ENCODE measurements at places on chromosomes 7 and 10.

DNA sequence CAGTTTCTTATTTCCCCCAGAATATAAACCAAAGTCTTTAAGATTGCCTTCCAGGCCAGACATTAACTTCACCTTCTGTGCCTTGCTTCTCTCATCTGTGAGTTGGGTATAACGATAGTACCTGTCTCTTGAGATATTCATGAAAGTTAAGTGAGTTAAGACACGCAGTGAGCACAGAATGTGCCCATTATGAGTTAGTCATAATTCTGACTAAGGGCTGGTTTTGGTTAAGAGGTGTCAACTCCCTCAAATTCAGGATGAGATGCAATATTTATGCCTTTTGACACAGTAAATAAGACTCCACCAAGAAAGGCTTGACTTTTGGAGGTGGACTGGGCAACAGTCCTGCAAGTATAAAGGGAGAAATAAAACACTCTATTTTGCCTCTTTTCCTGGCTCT, 528.7 kb upstream of the IGFBP3 start:
- no peak for DNase-seq

DNA sequence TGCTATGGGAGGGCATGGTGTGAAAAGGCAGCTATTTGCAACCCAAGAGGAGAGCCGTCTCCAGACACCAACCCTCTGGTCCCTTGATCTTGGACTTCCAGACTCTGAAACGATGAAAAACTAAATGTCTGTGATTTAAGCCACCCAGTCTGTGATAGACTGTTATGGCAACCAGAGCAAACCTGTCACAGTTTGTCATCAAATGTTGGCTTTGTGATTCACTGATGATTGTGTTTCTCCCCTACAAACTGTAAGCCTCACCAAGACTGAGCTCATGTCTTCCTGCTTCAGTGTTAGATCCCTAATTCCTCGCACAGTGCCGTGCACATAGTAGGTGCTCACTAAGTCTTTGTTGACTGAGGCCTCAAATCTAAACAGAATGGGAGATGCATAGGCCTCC, 224.6 kb upstream of the PITRM1 start:
- DNase-seq: no peak

DNA sequence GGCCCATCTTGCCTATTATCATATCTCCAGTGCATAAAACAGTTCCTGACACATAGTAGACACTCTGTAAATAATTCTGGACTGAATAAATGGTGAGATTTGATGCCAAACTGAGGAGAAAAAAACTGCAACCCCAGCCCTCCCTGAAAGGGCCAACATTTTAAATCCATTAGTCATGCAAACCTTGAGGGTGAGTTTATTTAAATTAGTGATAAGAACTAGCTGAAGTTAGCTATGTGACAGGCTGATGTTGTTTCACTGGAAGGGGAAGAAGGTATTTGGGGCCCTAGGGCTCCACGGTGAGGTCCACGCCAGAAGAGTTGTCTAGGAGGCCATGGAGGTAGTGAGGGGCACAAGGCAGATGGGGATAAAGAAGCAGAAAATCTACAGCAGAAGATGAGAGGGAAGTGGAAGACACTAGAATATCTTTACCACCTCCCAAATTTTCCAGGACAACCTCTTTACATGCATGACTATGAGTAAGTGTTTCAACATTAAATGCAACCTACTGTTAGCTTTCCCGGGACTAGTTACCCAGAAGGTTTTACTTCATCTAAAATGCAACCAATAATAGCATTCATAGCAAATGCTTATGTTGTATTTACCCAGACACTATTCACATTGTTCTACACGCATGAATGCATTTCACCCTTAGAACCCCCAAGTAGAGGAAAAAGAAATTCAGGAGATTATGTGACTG, 183.2 kb upstream of the LYZL1 start:
- DNase-seq: peak; percentile 19

GRCh38 chr10:58963101-58963534, 213.3 kb upstream of the PHYHIPL start:
- DNase-seq: no peak

DNA sequence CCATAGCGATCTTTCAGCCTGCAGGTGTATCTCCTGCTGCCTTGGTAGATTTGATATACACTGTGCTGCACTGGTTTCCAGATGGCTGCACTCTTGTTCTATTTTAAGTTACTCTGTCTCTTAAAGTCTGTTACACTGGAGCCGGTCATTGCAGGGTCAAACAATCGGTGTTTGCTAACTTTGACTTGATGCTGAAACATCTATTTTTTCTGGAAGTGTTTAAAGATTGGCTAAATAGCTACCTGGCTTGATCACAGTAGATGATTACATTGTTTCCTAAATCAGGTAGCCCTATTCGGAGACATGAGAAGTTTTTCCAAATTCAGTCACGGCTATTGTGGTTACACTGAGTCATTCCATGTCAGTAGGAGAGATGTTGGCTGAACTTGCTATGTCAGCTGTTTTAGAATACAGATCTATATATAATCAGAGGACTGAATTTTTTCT, 574.8 kb downstream of the ETV1 start:
- DNase-seq: peak; percentile 9

GRCh38 chr7:81469869-81470723, 299.8 kb downstream of the HGF start:
- no peak for DNase-seq

DNA sequence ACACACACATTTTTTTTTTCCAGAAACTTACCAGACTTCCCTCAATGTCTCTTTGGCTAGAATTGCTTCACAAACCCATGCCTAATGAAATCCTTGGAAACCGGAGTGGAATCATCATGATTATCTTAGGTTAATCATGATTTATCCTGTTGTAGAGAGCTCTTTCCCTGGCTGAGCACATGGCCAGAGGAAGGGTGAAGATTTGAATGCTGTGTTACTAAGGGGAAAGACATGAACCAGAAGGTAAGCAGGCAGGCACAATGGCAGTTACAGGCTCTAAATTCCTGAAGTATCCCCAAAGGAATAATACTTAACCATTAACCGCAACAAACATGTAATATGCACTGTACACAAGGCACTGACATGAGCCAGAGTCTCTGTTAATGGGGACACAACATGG, 4.1 kb upstream of the RNF148 start:
- no peak for DNase-seq

GRCh38 chr7:22173685-22174573, 183.0 kb downstream of the RAPGEF5 start:
- DNase-seq: no peak

- DNase-seq: no peak
These were observed 10.4 kb upstream of the SMC3 start for GRCh38 chr10:110556969-110557601.

DNA sequence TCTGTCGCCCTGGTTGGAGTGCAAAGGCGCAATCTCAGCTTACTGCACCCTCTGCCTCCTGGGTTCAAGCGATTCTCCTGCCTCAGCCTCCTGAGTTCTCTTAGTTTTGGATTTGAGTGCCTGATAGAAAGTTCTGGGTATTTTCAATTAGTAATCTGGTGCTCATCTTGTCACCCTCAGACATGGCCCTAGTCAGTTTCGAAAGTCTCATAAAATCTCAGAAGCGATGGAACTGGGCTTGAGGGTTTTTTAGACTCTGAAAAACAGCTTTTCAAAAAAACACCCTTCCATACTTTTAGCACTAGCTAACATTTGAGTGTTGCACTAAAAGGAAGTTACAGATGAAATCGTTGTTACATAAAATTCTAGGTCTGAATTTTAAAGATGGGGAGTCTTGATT, 9.4 kb upstream of the PIP4K2A start:
- no peak for DNase-seq

DNA sequence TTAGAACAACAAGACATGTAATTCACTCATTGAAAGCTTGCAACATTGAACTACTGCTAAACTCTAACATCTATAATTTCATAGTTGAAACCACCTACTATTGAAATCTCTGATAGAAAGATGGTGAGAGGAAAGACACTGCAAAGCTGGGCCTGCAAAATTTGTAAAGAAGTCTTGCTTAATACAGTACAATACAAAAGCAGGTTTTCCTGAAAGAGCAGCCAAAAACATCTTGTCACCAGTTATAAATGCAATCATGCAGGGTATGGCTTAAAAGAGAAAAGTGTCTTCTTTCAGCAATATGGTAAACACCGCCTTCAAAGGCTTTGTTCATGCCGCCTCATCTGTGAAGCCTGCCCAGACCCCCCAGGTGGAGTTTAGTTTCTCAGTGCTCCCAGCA, 109.2 kb downstream of the ANK3 start:
- DNase-seq: no peak

DNA sequence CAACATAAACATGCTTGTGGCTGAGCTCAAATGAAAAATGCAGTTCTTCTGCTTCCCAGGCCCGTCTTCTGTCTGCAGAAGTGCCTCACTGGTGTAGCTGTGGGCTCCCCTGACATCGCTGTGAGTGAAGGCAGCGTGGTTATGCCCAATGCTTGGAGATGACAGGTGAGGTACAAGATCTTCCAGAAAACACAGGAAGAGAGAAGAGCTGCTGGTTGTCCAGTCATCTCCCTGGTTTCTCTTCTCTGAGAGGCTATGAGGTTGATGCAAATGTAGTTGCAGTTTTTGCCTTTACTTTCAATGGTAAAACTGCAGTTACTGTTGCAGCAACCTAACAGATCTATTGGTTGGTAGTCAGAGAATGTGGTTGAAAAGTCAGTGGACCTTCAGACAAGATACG, 223.6 kb downstream of the GATA3 start:
- DNase-seq: no peak

DNA sequence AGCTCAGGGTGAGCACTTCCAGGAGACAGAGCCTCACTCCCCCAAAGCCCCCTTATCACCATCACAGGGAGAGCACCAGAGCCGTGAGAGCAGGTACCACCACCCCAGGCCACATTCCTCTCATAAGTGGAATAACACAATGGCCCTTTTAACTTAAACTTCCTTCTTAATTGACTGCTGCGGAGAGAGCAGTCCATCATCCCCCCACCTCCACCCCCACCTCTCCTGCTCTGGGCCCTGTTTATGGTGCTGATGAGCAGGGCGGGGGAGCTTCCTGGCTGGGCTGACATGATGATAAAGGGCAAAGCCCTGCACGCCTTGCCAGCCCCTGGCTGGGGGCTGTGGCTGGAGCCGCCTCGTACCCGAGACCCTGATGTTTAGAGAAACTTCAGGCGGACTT, 81.4 kb upstream of the PODXL start:
- DNase-seq: no peak

DNA sequence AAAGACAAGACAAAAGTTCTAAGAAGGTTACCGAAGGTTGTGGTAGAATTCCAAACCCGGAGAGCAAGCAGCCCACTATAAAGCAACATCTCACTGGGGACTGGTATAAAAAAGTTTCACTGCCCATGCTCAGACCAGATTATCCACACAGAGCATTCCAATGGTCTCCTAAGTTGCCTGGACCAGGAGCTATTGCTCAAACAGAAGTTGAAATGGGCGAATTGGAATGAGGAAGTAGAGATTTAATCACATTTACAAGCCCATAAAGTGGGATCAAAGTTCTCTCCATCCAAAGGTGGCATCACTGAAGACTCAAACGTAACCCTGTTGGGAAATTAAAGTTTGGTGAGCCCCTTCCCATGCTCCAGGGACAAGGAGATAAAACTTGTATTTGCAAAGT, 19.8 kb downstream of the OR2F1 start:
- DNase-seq: no peak

DNA sequence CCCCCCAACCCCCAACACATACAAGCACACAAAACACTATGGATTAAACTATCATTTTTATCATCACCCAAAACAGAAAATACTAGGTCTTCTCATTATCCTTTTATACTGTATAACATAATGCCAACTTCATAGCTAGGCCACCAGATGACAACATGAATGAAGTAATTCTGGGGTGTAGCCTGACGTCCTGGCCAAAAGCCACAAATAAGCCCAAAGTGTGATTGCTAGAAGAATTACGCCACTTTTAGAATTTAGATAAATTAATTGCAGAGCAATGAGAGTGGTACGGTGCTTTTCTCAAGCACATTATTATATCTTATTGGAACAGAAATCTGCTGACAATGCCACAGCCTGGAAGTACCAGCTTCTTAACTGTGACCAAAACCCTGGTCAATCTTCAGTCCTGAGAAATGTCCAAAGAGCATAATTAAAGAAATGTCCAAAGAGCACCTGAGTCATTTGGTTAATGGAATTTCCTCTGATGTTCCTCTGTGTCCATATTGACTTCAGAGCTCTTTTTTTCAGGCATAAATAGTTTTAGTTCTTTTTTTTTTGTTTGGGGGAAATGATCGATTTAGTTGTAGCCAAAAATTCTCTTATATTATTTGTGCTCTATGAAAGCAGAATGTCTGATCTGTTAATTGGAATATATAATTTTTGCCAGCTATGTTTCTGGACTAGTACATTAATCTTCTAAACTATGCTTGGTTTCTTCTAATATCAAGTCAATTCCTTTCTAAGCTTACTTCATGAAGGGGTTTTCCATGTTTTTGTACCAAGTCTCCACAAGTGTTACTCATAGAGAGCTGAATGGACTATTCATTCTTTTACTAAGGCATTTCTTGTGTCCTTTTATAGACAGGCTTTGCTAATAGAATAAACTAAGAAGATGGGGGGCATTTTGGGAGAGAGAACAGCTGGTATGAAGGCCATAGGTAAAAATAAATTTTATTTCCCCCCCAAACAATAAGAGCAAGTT, 233.4 kb upstream of the SLC26A5 start:
- no peak for DNase-seq

- no peak for DNase-seq
These were observed 27.0 kb upstream of the KCNK18 start for GRCh38 chr10:117170244-117170643.

GRCh38 chr7:117862378-117862777, 10.9 kb downstream of the CTTNBP2 start:
- DNase-seq: no peak

DNA sequence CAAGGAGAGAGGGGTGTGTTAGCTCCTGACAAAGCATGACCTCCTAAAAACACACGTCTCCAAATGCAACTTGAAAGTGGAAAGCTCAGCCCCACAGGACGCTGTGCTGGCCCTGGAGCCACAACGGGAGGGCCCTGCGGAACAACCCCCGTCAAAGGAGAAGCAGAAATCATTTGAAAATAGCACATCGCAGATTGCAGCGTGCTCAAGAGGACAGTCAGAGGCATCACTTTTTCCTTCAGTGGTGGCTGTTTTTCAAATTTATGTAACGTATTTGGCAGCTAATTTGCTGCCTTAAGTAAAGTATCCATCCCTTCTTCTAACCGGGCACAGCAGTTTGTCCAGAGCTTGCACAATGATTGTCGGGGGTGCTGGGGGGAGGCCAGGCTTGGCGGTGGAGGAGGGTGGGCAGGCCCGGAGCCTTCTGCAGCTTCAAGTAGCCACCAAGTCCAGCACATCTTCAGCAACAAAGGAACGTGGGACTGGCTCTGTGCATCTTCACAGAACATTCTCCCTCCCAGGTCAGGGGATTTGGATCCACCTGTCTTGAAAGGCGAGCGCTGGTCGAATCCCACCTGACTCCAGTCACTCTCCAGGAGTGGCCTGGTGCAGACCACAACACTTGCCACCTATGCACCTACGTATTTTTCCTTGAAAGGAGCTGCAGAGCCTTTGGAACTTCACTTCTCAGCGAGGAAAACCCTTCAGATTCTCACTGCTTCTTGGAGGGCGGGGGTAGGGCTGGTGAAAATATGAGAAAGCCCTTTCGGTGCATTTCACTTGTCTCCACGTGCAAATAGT, 346.3 kb downstream of the DNAJB6 start:
- no peak for DNase-seq

GRCh38 chr7:89988074-89988473, 166.2 kb upstream of the STEAP1 start:
- no peak for DNase-seq

All from HS-5 (cell line).